ENCODE measurements at places on chromosomes 3 and 15.

DNA sequence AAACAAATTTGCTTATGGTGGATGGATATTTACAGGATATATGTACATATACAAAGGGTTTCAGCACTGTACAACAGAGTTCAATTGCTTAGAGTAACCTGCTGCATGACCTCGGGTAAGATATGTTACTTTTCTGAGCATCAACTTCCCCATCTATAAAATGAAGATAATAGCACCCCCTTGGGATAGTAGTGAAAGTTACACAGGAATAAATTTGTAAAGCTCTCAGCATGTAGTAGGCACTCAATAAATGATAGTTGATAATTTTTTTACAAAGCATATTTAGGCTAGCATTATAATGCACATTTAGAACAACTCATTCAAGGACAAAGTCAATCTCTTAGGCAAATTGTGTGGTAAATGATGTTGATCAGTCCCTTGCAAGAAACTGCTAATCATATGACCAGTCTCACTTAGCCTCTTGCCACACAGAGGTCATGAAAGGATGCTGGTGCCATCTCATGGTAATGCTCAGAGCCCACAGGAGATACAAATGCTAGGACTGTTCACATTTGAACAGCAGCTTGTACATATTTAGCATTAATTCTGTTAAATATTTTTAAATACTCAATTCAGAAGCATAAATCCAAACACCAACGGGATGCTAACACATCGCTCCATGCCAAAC is 123.9 kb downstream of the MAGI1 start:
- no peak for DNase-seq

DNA sequence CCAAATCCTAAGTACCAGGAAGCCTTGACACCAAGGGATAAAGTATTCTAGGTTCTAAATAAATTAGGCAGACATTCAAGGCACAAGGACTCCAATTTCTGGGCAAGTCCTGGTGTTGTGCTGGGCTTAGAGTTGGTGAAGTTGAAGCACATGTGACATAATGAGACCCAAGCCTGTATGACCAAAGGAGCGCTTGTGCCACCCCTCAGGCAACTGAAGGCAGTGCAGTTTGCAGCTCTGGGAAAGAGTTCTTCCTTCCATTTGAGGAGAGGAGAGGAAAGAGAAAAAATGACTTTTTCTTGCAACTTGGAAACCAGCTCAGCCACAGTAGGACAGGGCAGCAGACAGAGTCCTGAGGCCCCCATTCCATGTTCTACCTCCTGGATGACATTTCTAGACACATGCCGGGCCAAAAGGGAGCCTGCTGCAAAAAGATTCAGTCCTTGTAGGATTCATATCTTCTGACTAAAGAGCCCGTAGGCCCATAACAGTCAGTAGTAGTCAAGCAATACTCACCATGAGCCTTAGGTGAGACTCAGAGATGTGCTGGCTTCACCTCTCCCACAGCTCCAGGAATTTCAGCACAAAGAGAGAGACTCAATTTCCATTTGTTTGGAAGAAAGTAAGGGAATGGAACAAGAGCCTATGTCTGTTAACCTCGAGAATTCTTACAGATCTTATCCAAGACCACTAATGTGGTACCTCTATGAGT is 588.8 kb upstream of the BCHE start:
- DNase-seq = no peak

DNA sequence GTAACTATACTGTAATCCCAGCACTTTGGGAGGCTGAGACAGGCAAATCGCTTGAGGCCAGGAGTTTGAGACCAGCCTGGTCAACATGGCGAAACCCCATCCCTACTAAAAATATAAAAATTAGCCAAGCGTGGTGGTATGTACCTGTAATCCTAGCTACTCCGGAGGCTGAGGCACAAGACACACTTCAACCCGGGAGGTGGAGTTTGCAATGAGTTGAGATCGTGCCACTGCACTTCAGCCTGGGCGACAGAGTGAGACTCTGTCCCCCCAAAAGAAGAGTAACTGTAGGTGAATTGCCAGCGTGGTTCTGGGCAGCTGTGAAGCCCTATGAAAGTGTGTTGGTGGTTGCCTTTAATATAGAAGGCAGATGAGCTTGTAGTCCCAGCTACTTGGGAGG is 95.9 kb downstream of the SLCO3A1 start:
- DNase-seq = no peak

GRCh38 chr15:37880009-37880834 is 54.2 kb upstream of the TMCO5A start:
- DNase-seq = no peak

GRCh38 chr3:192331749-192332385 is 395.5 kb downstream of the FGF12 start:
- DNase-seq = no peak

DNA sequence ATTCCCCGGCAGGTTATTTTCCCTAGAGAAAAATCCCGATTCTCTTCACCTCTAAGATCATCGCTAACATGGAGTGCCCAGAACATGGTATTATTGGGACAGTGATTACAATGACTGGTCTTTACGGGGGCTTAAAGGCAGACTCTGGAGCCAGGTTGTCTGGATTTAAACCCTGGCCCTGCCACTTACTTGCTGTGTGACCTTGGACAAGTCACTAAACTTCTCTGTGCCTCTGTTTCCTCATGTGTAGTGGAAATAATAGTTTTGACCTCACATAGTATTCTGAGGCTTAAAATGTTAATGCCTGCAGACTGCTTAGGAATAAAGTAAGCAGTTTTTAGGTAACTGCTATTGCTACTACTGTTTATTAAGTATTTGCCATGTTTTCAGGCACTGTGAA is 4.4 kb downstream of the PLA2G4D start:
- no peak for DNase-seq

DNA sequence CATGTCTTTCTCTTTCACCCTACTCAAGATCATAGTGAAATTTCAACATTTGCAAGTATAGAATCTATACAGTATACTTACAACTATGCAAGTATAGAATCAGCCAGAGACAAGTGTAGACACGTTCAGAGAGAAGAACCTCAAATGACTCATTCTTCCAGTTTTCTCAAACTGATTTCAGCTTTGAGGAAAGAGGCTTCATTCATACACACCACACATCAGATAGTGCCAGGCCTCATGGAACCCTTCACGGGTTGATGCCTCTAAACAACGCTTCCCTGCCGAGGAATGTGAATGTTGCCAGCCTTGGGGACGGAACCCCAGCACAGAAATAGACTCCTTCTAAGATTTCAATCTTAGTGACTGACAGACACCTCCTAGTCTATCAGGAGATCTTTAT is 135.7 kb downstream of the FOXP1 start:
- no peak for DNase-seq
